ENCODE measurements at places on chromosomes 2 and 18.

DNA sequence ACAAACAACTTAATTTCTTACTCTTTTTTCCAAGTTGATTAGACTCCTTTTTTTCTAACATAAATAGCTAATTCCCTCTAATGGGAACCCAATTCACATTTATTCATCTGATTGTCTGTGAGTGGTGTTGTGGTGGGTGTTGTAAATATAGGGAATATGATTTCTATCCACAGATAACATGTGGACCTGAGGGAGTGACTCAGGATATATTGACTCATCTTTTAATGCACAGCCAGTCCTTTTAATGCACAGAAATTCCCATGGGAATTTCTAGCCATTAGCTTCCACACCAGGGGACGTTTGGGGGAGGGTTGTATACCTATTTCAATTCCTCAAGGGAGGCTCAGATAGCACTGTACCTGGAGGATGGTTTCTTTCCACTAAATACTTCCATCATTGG is 1339.6 kb upstream of the LRRTM1 start:
- DNase-seq, result no peak

DNA sequence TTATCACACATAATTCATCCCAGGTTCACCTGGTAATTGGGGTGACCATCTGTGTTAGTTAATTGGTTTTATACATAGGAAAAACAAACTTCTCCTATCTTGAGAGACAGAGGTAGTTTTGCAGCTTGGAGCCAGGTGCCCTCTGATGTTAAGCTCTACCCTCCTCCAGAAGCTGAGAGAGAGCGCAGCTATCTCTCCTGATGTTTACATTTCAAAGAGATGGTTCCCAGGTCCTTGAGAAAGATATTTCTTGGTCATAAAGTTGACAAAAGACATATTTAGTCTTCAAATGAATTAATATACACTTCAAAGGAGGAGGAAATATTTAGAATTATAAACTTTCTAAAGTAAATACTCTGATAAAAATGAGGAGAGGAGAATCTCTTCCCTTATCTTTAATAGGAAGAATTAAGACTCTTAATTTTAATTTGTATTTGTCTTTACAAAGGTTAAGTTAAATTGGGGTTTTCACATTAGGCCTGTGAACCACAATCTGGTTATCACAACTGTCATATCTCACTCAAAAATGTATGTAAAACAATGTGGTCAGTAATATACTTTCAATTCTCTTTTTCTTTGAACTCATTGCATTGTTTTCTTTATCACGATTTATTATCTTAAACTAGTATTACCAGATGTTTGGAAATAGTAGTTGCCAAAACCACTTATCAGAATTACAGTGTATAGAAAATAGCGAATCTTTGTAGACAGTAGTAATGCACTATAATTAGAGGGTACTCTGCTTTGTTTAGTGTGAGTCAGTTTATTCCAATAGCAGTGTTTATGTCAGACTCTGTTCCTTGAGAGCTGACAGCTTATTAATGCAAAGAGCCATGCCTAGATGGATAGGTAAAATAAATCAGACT is 26.8 kb downstream of the SERPINB4 start:
- DNase-seq, result no peak

GRCh38 chr2:240369801-240370585 is 65.5 kb upstream of the GPC1 start:
- no peak for DNase-seq

GRCh38 chr18:78596794-78597345 is 382.7 kb upstream of the SALL3 start:
- DNase-seq, result no peak

GRCh38 chr2:149473521-149473920 is 114.1 kb downstream of the MMADHC start:
- no peak for DNase-seq

DNA sequence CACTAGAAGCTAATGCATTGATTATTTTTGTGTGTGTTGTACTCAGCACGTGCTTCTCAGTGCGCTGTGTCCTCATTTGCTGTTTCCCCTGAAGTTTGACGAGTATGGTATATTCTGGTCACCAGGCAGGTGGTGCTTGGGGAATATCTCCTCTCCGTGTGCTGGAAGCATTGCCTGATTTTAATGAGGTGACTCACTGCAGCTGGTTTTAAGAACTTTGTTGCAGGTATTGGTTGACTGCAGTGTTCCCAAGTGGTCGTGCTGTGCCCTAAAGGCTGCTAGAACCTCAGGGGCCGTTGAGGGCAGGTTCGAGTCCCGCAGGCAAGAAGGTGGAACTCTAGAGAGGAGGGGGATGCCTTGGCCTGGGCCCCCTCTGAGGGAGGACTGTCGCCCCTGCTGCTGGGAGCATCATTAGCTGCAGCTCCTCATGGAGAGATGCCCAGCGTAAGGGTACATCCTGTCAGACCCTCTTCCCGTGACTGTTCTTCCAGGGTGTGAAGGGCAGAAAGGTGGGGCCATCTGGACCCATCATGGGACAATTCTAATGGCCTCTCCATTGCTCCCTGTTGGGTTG is 82.6 kb downstream of the AGAP1 start:
- DNase-seq, result no peak

DNA sequence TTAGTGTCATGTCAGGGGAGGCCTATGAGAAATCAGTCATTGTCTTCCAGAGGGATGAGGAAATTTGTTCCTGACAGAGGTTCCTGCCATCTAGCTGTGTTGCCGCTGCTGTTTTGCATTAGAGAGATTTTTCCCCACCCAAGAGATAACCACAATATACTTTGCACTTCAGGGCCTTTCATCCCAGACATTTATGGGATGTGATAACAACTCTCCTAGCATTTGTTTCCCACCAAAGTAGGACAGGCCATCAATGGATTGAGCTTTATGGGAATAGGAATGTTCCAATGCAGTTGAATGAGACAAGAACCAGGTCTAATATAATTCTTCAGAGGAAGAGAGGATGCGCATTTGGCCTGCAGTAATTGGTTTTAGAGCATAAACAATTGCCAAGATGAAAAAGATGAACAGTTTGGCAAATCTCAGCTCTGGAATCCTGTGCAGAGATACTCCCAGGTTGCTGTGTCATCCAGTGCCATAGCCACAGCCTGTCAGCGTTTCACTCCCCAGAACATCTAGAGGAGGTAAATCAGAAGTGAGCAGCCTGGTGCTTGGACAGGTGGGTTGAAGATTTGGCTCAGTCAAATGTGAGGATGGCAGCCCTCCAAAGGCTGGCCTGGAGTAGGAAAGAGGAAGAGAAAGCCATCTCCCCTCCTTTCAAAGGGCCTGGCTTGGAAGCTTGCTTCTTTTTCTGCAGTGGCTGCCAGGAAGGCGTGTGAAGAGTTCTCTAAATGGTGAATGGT is 93.7 kb upstream of the SETBP1 start:
- DNase-seq, result no peak

DNA sequence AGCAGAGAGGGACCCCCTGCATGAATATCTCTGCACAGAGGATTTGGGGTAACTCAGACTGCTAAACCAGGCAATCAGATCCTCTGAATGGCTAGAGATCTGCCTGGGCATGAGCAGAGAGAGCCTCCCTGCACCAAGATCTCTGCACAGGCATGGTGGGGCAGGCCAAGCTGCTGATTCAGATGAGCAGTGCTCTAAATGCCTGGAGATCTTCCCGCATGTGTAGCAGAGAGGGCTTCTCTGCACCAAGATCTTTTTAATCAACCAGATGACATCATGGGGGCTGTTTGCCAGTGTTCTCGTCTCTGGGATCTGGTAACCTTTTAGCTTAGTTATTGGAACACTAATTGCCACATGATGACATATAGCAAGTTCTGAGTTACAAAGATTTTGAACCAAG is 301.3 kb upstream of the GALNT5 start:
- DNase-seq, result no peak
